Hindlimb muscle (tissue), 1 donor: ENCODE measurements at places on chromosomes 1 and 21. TPM values are rescaled to one million over a fixed set of nuclear protein-coding genes. Genes with fewer than 3 reads are reported as not detected.

DNA sequence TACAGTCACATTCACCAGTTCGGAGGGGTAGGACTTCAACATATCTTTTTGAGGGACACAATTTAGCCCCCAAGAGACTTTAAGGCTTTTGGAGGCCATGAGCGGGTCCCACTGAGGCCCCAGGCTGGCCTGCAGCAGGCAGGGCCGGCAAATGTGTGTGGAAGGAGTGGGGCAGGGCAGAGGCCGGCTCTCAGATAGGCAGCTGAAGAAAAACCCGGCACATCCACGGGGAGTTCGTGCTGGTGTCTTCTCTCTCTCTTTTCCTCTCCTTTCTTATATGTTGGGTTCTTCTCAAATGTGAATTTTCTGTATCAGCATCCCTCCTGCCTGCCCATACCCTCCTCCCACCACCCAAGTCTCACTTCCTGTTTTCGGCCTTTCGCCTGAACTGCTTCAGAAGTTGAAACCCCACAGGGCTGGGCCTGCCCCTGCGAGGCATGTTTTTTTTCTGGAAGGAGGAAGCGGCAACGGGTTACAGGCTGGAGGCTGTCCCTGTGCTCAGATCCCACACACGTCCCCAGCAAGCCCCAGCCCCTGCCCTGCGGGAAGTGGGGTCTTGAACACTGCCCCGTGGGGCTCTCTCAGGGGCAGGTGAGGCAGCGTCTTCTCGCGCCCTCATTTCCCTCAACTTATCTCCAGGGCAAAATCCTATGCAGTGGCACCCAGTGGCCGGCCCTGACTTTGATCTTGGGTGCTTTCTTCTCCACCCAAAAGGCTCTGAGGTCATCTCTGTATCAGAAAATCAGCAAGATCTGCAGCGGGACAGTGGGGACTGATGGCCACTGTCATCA is 9.7 kb upstream of the UMODL1 start:
- no peak for DNase-seq

Gene CCDC27
- 0.14 TPM for polyA plus RNA-seq

Gene BGLAP
- polyA plus RNA-seq, result 3.3 TPM

DNA sequence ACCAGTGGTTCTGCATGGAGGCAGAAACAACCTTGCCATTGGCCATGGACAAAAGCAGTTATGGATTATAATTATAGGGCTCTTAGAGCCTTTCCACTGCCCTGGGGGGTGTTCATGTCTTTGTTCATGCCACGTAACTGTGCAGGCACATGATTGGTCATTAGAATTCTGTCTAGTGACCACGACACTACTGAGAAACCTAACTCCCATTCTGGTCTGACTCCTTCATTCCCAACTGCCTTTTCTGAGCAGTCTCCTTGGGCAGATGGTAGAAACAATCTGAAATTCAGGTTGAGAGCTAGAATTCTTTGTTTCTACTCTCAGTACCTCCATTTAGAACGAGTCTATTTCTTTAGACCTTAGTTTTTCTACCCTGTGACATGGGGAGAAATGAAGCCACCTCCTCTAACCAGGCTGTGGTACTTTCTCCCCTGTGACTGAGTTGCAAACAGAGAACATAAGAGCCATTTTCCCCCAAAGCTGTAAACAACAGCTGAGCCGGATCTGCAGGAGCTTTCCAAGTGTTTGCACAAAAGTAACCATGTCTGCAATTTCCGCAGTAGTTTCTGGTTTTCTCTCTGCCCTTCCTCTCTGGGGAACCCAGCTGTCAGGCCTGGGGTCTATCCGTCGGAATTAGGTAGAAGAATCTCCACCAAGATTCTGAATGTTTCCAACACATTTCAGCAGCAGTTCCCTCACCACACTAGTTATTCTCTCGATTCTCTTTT is 37.7 kb upstream of the IPO9 start:
- peak; percentile 62 for DNase-seq

DNA sequence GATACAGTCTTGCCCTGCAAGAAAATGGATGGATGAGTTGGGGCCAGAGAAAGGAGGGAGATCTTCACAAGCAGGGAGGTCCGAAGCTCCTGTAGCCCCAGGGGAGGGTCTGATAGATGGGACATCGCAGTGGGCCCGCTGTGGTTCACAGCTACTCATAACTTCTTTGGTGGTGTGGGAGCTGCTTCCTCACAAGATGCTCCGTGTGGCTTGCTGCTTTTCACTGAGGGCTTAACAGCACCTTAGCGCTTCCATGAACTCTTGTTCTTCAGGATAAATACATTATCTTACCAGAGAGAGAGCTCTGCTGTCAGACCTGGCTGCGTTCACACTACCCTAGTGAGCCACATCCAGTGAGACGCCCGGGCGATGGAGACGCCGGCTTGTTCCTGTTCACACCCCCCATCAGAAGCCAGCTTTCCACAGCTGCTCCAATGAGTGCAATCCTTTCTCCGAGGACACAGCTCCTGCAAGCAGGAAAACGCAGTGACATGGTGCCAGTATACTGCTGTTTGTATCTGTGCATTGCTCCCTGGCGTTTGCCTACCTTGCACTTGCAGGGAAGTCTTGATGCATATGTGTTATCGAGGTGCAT is 599.8 kb downstream of the AJAP1 start:
- no peak for DNase-seq

DNA sequence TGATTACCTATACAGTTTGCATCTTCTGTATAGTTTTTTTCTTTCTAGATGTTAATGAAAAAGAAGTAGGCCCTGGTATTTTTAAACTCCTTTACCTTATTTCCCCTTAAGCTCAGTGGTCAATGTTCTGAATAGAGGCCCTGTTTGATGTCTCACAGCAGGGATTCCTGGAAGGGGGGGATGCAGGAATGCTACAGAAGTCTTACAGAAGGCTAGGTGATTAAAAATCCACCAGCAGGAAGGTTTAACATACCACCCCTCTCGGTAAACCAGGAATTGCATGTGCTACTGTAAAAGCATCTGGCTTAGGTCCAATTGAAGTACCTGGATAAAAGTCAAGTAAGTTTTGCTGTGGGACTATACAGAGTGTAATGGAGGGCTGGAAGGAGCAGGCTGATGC is 78.3 kb downstream of the NOS1AP start:
- DNase-seq, result no peak

DNA sequence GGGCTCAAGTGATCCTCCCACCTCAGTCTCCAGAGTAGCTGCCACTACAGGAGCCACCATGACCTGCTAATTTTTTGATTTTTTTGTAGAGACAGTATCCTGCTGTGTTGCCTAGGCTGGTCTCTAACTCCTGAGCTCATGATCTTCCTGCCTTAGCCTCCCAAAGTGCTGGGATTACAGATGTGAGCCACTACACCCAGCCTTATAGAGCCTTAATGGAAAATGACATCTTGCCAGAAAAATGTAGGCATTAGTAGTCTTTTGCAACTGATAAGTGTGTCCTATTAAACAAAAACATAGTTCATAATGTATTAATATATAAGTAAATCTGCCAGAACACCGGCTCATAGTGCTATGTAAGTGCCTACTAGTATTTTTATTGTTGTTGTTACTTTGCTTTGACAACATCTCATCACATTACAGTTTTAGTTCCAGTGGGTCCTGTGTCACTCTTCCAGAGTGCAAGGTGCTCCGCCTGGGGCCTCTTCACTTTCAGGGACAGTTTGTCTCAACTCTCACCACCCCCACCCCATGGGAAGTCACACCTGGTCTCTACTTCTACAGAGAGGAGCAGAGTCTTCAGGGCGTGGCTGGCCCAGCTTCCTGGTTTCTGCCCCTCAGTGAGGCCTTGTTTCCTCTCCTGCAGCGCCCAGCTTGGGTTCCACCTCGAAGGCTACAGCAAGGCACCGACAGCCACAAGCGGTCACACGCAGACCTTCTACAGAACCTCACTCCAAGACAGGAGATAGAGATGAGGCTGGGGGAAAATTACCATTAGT is 30.1 kb downstream of the RHOU start:
- DNase-seq, result no peak

GRCh38 chr1:236156512-236157208 is 14.3 kb downstream of the GPR137B start:
- DNase-seq, result no peak

Gene KIF21B
- polyA plus RNA-seq, result 1.1 TPM

Gene MAN1A2
- polyA plus RNA-seq, result 24.6 TPM

Gene MNDA
- polyA plus RNA-seq, result 3.9 TPM

Gene NAXE
- 26.1 TPM for polyA plus RNA-seq

- DNase-seq, result peak; percentile 83
Measured at GRCh38 chr1:81802707-81803430, 2.1 kb downstream of the ADGRL2 start.

DNA sequence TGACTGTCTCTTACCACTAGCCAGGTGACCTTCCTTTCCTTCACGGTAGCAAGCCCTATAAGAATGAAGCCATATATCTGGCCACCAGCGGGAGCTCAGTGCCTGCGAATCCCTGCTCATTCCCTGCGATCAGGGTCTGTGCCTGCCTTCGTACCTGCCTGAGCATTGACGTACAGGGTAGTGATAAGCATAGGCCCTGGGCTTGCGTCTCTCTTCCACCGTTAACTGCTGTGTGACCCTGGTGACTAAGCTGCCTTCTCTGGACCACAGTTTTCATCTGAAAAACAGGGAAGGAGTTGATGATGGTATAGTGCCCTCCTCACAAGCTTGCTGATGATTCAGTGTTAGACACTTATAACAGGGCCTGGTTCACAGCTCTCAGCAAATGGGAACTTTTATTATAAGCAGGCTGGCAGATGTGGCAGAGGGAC is 4.1 kb downstream of the ZC3H12A start:
- DNase-seq, result no peak

GRCh38 chr21:15063814-15064575 is 805 bp downstream of the NRIP1 start:
- DNase-seq, result peak; percentile 58

Gene AADACL3
- polyA plus RNA-seq, result not detected

DNA sequence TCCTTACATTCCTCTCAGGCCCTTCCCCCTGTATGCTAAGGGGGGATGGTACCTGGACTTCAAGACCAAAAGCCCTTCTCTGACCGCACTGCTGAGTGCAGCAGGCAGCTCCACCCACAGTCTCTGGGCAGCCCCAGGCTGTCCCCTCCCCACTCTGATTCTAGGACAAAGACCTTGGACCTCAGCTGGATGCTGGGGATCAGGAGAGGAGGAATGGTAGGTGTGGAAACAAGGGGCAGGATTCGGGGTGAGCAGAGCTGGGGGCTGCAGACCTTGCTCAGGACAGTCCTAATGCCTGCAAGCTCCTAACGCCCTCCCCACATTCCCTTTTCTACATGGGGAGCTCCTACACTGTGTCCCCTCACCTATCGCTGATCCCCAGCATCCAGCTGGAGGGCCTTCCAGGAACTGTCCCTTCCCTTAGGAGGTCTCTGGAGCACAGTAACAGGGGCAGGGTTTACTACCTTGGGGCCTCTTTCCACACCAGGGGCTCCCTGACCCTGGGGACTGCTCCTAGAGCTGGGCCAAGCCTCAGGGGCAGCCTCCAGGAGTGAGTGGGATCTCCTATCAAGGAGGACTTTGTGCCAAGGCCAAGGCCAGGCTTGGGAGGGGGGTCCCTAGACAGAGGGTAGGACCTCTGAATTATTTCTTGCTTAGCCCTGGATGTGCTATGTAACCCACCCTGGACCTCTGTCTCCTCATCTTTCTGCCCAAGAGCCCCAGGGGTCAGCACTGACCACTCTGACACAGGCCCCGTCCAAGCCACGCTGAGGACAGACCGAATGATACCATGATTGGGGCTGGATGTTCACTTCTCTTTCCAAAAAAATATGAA is 5.6 kb downstream of the CLDN19 start:
- DNase-seq, result no peak

- no peak for DNase-seq
Measured at GRCh38 chr1:168374566-168374965, 93.9 kb downstream of the TBX19 start.

DNA sequence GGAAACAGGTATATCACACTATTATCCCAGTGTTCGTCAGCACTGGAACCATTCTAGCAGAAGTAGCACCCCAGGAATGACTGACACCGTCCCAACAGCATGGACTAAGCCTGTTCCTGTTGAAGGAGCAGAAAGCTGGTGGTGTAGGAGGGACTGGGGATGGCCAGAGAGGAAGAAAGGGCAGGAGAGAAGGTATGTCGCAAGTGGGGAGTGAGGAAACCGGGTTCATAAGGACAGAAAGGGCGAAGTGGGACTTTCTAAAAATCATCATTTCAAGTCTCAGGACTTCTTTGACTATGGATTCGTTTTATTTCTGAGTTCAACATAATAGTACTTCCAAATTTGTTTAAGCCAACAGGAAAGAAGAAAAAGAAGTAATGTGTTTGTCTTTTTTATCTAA is 19.7 kb upstream of the MX1 start:
- DNase-seq, result no peak

GRCh38 chr1:218851586-218851985 is 322.1 kb upstream of the LYPLAL1 start:
- DNase-seq, result no peak

GRCh38 chr1:148362626-148363438 is 120.3 kb downstream of the PPIAL4G start:
- DNase-seq, result no peak

- DNase-seq, result no peak
Measured at GRCh38 chr21:34754690-34755647, 86.2 kb downstream of the CLIC6 start.

DNA sequence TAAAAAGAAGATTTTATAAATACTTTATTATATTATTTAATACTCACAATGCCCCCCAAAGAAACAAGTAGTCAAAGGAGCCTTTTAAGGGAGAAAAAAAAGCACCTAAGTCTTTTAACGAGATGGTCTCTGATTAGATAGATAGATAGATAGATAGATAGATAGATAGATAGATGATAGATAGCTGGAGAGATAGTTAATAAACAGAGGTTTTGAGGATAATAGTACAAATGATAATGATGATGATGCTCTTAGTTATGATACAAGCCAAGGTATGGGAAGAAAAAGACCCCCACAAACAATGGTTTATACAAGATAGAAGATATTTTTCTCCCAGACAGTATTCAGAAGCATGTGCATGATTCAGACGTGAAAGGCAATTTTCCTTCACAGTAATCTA is 14.6 kb upstream of the EDEM3 start:
- DNase-seq, result no peak

DNA sequence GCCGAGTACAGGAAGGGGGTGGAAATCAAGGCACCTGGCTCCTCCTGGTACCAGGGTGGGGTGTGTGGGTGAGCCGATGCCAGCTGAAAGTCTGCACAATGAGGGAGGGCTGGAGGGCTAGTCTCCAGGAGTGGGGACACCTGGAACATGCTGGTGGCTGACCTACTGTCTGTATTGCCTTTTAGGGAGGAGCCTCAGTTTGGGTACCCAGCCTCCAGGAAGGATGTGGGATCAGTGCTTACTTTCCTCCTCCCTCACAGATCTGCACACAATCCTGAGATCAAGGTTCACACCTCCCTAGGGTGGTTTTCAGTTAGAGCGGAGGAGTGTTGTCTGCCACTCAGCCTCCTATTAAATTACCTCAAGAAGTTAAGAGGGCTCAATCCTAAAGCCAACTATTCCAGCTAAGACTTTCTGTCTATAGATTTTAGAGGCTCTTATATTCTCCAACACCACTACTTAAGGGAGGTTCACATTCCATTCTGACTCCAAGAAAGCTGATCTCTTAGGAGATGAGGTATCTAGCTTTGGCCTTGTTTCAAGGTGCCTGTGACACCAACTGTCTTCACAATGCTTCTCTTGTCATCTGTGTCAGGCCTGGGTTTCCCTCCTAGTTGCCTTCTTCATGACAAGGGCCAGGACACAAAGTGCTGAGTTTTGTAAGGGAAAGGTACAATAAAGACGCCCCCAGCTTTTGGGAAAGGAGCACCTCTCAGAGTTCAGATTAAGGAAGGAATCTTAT is 15.7 kb downstream of the SSR2 start:
- no peak for DNase-seq
